ENCODE measurements at places on chromosomes 12 and 14. TPM values are rescaled to one million over a fixed set of nuclear protein-coding genes. Genes with fewer than 3 reads are reported as not detected.
A peak's percentile ranks its signal among the peaks of the same experiment; 100 is the strongest.

SPATS2 gene
- total RNA-seq: 9.9 TPM

DNA sequence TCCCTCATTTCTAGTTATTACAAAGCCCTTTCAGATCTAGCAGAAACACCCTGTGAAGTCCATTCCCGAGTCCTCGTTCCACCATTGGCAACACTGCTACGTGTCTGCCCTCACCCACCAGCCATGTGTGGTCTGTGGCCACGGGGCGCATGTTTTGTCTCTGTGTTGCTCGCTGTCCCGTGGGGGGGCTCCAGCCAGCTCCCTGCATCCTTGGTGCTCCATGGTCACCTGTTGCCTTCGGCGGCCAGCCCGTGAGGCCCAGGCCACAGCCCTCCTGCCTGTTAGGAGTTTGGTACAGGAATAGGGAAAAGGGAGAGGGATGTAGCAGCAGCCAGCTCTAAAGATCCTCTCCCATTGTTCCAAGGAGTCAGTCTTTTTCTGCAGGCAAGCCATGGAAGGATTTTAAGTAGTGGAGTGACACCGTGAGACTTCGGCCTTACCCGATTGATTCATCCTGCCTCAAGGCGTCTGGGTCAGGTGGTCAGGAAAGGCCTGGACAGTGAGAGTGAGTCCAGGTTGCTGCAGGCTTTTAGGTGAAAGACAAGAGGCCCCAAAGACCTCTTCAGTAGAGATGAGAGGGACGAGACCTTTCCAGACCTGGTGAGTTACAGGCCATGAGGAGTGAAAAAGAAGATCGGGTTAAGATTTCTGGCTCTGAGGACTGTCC, 30.3 kb downstream of the TPCN1 start:
- DNase-seq: no peak

GRCh38 chr12:108591267-108591980, 6.5 kb downstream of the TMEM119 start:
- DNase-seq: no peak

DNA sequence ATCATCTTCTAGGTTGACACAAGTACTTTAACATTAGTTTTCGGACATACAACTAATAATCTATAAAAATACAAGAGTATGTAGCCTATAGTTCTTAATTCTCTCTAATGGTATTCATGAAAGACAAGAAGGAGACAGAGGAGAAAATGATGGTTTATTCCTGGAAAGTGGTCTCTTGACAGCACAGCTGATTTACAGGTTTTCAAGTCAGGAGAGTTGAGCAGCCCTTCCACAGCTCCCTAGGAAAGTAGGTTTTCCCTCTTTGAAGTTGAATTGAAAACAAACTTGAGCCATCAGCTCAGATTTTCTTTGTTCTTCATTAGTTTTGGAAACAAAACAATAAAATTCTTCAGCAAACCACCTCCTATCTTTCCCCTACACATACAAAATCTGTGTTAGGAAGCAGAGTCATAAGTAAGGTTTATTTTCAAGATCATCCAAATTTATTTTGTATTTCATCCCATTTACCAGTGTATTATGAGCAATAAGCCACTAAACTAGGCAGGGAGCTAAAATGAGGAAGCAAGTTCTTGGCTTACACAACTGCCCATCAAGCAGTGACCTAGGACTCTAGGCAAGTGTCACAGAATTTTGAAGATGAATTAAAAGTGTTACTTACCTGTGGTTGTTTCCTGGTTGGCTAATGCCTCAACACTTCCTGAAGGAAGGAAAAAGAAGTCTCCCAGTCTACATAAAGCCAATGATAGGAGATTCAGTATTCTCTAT, 357.0 kb downstream of the BCAT1 start:
- DNase-seq: no peak

- DNase-seq: no peak
Observed at GRCh38 chr12:79420146-79420618, 270.6 kb downstream of the PAWR start.

DNA sequence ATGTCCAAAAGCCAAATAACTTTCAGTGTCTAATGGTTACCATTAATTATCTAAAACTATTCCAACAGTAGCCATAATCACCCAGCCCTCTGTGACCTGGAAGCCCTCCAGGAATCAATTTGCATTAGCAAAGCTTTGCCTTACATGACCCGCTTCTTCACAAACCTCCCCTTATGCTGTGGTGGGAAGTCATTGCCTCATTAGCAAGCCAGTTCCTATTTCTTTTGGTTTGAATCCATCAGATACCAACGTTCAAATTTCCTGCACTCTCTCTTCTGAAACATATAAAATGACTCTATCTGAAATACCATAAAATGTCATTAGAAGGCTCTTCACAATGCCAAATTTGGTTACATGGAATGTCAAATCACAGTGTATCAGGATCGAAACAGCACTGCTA, 268.3 kb upstream of the PRKD1 start:
- DNase-seq: no peak

GRCh38 chr12:108514468-108514972, 557 bp upstream of the FICD start:
- DNase-seq: peak; percentile 65

GRCh38 chr14:68281497-68281896, 461.9 kb downstream of the RAD51B start:
- no peak for DNase-seq

DNA sequence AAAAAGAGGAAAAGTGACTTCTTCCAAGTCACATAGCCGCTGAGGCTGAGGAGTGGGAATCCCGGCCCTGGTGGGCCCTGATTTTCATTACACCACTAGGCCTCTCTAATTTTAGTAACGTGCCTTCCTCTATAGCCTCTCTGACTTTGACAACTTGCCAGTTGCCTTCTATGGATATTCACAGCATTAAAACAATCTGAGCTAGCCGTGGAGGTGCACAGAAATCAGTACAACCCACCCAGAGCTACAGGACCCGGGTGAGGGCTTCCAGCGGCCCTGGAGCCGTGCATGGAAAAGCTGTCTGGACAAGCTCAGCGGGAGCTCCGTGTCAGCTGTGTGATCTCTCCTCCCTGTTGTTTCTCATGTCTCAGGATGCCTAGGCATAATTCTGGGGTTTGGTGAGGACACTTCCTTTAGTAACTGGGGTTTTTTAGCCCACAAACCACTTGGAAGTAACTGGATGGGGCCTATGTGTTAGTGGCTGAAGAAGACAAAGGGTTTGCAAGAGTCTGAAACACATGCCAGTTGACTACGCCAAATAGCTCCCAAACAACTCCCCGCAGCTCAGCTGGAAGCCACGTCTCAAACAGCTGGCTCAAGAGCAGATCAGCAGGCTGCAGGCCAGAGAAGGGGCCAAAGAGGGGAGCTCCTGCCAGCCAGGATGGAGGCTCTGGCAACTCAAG, 53.0 kb downstream of the SSH1 start:
- no peak for DNase-seq

GRCh38 chr14:93720981-93721483, 67.3 kb downstream of the PRIMA1 start:
- peak; percentile 82 for DNase-seq

Data from mesenteric fat pad (tissue), 1 donor.